Suppressor macrophage treated with lipopolysaccharide for 1 hour (primary cell): ENCODE measurements at places on chromosomes 11 and 22.

- peak; percentile 82 for DNase-seq
These were observed 21.3 kb upstream of the GRAMD4 start for GRCh38 chr22:46598737-46599424.

GRCh38 chr11:70608568-70609470 is 210.5 kb downstream of the CTTN start:
- DNase-seq = peak; percentile 12

DNA sequence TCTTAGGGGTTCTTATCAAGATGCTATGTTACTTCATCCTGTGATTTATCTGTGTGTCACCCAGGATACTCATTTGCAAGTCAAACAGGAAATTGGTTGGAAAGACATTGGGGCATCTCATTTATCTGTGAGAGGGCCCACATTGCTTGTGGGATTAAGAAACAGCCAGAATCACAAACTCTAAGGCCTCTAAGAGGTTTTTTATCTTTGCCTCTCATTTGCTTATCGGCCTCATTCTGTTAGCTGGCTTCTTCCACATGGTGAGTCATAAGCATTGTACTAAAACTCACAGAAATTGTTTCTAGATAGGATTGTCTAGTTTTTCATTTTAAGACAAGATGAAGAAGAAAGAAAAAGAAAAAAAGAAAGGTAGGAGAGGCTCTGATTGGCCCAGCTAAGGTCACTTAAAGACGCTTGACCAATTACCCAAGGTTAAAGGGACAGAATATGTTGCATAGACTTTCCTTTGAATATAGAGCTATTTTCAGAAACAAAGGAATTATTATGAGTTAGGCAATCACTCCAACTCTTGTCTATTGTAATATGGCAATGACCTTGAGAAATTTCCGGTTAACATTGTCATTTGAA is 121.9 kb downstream of the ARHGAP42 start:
- no peak for DNase-seq

DNA sequence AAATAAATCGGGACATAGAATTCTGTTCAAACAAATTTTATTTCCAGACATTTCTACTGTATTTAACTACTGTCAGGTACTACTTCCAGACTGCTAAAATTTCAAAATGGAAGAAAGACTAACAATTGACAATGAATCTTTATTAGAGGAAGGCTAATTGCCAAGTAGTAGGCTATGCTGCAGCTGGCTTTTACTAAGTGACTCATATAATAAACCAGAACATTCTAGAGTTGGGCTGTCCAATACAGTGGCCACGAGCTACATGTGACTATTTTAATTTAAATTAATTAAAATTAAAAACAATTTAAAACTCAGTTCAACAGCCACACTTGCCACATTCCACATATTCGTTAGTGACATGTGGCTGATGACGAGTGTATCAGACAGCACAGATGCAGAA is 27.6 kb downstream of the CHKA start:
- no peak for DNase-seq

DNA sequence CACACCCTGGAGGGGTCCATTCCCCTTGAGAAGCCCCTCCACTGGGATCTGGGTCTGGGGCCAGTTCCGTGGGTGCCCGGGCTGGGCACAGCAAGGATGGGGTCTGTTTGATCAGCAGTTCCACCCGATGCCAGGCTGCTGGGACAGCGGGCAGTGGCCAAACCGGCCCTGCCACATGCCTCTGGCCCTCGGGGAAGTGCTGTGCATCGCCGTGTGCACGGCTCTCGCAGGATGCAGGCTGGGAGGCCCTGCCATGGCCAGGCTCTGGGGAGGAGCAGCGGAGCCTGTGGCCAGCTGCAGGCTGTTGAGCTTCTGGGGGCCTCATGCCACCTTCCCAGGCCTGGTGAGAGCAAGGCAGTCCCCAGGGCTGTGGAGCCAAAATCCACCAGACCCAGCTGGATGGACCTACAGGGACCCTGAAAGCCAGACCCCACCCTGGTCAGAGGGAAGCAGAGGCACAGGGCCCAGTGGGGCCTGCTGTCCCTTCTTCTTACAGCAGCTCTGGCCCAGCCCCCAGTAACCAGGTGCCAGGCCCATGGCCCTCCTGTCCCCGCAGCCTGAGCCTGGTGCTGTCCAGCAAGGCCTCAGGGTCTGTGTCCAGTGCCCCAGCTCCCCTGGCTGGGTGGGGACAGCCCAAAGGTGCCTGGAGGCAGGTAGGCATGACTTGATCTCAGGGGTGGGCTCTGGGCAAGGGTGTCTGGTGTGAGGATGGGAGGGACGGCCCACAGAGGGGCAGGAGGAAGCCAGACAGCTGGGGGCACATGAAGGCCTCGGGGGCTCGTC is 57.3 kb downstream of the WNT7B start:
- DNase-seq = no peak

GRCh38 chr11:86743223-86744118 is 56.9 kb upstream of the PRSS23 start:
- DNase-seq = peak; percentile 96

DNA sequence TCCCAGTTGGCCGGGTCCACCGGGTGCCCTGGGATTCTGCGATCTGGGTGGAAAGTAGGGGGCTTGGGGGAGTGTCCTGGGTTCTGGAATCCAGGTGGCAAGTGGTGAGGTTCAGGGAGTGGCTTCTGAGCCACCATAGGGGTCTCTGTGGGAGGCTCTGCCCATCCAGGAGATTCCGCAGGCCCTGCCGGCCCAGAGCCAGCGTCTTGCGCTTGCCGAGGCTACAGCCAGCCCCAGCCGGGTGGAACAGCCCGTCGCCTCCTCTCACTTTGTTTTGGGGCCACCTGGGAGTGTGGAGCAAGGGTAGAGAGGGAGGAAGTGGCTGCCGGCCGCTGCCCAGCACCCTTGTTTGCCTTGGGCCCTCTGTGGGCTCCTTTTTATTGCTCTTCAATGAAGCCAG is 60.6 kb upstream of the PPP6R3 start:
- DNase-seq = no peak

DNA sequence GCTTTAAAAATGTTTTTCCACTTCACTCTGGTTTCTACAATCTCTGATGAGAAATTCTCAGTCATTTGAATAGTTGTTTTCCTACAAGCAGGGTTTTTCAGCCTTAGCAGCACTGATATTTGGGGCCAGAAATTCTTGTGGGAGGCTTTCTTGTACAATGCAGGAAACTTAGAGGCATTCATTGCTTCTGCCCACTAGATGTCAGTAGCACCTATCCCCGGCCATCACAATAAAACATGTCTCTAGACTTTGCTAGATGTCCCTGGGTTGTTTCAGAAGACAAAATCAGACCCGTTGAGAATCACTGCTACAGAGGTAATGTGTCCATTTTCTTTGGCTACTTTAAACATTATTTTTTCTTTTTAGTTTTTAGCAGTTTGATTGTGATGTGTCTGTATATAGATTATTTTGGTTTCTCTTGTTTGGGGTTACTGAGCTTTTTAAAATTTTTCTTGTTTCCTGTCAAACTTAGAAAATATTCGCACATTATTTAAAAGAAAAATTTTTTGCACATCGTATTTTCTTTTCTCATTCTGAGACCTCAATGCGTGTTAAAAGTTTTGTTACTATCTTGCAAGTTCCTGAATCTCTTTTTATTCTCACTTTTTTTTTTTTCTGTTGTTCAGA is 60.8 kb upstream of the CCDC179 start:
- DNase-seq = peak; percentile 33

DNA sequence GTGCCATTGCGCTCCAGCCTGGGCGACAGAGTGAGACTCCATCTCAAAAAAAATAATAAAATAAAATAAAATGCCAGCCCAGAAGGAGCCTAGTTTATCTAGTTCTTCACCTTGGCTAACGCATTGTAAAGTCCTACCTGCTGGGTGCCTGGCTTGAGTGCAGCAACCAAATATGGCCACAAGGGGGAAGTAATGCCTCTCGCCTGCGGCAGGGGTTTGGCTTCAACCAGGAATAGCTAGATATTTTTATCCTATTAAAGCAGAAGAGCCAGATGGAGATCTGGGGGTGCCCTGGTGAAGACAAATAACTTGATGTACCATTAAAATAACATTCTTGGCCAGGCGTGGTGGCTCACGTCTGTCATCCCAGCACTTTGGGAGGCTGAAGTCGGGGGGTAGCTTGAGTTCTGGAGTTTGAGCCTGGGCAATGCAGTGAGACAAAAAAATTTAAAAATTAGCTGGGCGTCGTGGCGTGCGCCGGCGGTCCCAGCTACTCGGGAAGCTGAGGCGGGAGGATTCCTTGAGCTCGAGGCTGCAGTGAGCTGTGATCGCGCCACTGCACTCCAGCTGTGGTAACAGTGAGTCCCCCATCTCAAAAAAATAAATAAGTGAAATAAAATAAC is 20.6 kb upstream of the PLEKHB1 start:
- peak; percentile 76 for DNase-seq

DNA sequence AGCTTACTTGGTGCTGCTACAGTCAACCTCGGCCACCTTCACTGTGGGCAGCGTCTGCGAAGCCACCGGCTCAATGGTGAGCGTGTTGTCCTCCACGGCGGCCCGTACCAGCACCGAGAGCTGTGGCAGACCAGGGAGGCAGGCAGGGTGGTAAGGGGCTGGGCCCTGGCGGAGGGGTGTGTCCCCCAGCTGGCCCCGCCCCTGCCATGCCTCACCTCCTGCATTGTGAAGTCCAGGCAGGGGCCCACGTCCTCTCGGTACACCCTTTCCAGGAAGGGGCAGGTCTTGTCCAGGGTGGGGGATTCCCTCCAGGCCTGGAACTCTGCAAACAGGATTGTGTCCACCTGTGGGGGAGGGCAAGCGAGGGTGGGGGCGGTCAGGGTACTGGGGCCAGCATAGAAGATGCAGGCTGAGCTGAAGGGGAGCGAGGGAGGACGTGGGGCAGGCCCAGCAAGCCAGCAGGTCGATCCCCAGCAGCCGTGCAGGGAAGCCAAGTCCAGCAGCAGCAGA is 12.8 kb downstream of the RAB3IL1 start:
- DNase-seq = no peak

- no peak for DNase-seq
These were observed 11.9 kb upstream of the MRGPRX2 start for GRCh38 chr11:19072464-19072863.

GRCh38 chr11:2541881-2542361 is 97.1 kb downstream of the KCNQ1 start:
- no peak for DNase-seq

DNA sequence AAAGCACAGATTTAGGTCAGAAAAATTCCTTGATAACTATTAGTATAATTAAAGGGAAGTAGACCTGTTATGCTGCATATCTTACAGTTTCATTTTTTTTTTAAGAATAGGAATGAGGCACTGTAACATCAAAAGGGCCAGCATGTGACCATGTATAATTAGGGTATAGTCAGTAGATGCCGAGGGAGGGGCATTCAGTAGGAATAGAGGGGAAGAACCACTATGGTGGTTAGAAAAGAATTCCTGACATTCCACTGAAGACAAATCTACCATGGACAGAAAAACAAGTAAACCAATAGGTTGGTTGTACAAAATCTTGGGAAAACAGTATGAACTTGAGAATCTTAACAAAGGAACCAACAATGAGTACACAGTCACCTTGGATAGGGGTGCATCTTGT is 78.4 kb upstream of the CCDC179 start:
- DNase-seq = no peak

- no peak for DNase-seq
These were observed 7.9 kb downstream of the HSD17B12 start for GRCh38 chr11:43688394-43688793.
